ENCODE measurements at places on chromosomes 16 and 17.

- H3K27me3 ChIP-seq, result no peaks in the 10 kb centered on the region
- H3K36me3 ChIP-seq, result no peaks in the 10 kb centered on the region
- no peaks in the 10 kb centered on the region for H3K4me1 ChIP-seq
- DNase-seq, result no peak
Measured at GRCh38 chr17:45729294-45729907, 54.7 kb upstream of the CRHR1 start.

- H3K27me3 ChIP-seq, result no peaks in the 10 kb centered on the region
- no peaks in the 10 kb centered on the region for H3K4me1 ChIP-seq
Measured at GRCh38 chr17:64938925-64939474, 19.7 kb upstream of the LRRC37A3 start.

DNA sequence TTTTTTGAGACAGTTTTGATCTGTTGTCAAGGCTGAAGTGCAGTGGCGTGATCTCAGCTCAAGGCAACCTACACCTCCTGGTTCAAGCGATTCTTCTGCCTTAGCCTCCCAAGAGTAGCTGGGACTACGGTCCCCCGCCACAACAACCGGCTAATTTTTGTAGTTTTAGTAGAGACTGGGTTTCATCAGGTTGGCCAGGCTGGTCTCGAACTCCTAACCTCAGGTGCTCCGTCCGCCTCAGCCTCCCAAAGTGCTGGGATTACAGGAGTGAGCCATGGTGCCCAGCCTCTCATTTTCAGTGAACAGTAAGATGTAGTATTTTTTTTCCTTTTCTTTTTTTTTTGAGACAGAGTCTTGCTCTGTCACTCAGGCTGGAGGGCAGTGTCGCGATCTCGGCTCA, 7.8 kb downstream of the SUMO2 start:
- H3K4me3 ChIP-seq, result no peak overlapping the region
- peaks cover 4% of the 10 kb centered on the region for H3K4me1 ChIP-seq
- no peak overlapping the region for H3K27ac ChIP-seq
- no peaks in the 10 kb centered on the region for H3K27me3 ChIP-seq

- DNase-seq, result no peak
- no peaks in the 10 kb centered on the region for H3K4me1 ChIP-seq
Measured at GRCh38 chr17:72576289-72576759, 455.5 kb downstream of the SOX9 start.

GRCh38 chr16:20385844-20386832, 18.4 kb downstream of the PDILT start:
- no peaks in the 10 kb centered on the region for H3K36me3 ChIP-seq
- no peak overlapping the region for H3K27ac ChIP-seq
- peaks cover 3% of the 10 kb centered on the region for H3K4me1 ChIP-seq
- peak; percentile 58 for DNase-seq

- no peaks in the 10 kb centered on the region for H3K27me3 ChIP-seq
- DNase-seq, result no peak
- no peak overlapping the region for H3K27ac ChIP-seq
- H3K36me3 ChIP-seq, result no peaks in the 10 kb centered on the region
- no peak overlapping the region for H3K4me3 ChIP-seq
Measured at GRCh38 chr16:68227183-68227793, 8.6 kb downstream of the ESRP2 start.

GRCh38 chr17:34218748-34219147, 36.3 kb upstream of the CCL2 start:
- H3K36me3 ChIP-seq, result no peaks in the 10 kb centered on the region
- H3K4me1 ChIP-seq, result no peaks in the 10 kb centered on the region
- no peak overlapping the region for H3K27ac ChIP-seq
- H3K27me3 ChIP-seq, result no peaks in the 10 kb centered on the region

- no peak overlapping the region for H3K27ac ChIP-seq
- no peaks in the 10 kb centered on the region for H3K27me3 ChIP-seq
- DNase-seq, result no peak
Measured at GRCh38 chr17:6196355-6196754, 126.2 kb downstream of the WSCD1 start.

- H3K27me3 ChIP-seq, result no peaks in the 10 kb centered on the region
- H3K4me1 ChIP-seq, result no peaks in the 10 kb centered on the region
- no peak overlapping the region for H3K27ac ChIP-seq
- H3K4me3 ChIP-seq, result no peak overlapping the region
- no peaks in the 10 kb centered on the region for H3K36me3 ChIP-seq
- DNase-seq, result no peak
Measured at GRCh38 chr16:4142268-4142667, 26.0 kb upstream of the ADCY9 start.

DNA sequence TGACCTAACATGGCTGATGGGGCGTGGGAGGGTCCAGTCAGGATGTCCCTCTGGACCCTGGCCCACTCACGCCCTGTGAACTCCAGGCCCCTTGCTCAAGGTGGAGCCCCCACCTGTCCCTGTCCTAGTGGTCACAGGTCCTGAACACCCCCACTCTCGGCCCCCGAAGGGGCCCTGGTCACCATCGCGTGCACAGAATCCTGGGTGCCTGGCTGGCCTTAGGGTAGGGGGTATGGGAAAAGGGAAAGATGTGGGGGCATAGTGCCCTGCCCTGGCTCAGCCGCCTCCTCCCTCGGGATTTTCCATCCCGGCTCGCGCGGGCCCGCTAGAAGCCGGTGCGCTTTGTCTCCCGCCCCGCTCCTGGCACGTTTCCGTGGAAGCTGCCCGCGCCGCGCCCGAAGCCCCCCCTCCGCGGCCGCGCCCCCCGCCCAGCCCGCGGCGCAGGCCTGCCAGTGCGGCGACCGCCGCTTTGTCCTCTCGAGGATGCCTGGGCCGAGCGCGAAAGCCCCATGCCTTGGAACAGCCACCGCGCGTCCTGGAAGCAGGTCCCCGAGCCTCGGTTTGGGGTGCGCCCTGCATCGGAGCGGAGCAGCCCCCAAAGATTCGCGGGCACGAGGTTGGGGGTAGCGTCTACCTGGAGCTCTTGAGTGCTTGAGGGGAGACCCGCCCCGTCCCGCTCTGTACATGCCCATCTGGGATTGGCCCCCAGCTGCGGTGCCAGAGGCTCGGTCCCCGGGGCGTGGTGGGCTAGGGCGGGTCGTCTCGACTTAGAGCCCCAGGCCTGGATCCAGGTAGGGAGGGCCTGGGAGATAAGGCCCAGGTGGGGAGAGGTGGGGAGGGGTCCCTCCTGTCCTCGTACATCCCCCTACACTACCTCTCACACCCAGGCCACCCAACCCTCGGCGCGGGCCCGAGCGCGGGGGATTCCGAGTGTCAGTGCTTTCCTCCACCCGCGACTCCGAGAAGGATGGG, 1.3 kb downstream of the SMPD3 start:
- DNase-seq, result peak; percentile 38
- no peak overlapping the region for H3K27ac ChIP-seq
- H3K4me3 ChIP-seq, result no peak overlapping the region
- H3K36me3 ChIP-seq, result no peaks in the 10 kb centered on the region

DNA sequence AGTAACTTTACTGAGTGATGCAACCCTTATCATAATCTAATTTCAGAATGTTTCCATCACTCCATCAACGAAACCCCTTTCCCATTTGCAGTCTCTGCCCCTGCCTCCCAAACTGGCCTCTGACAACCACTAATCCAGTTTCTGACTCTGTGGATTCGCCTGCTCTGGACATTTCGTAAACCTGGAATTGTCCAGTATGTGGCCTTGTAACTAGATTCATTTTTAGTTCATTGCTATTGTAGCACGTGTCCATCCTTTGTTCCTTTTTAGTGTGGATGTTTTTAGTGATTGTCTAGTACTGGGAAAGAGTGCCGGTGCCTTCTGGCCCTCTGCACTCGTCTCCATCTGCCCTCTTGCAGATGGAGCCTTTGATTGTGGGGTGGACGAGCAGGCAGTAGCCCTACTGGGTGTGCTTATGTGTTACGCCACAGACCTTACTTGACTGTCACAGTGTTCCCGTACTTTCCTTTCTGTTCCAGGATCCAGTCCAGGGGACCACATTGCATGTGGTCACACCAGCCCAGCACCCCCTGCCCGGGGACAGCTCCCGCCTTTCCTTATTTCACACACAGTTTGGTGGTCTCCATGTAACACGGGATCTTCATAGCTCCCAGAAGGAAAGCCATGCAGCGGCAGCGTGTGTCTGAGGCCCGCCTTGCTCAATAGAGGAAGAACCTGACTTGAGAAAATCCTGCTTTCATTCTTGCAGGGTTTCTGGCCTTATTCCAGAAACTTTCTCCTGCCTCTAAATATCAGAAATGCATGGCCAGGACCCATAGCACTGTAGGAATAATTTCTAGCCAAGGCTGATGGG, 8.8 kb downstream of the KIAA0513 start:
- no peaks in the 10 kb centered on the region for H3K36me3 ChIP-seq
- H3K4me3 ChIP-seq, result no peak overlapping the region
- DNase-seq, result no peak
- no peaks in the 10 kb centered on the region for H3K4me1 ChIP-seq
- no peak overlapping the region for H3K27ac ChIP-seq
- H3K27me3 ChIP-seq, result no peaks in the 10 kb centered on the region

DNA sequence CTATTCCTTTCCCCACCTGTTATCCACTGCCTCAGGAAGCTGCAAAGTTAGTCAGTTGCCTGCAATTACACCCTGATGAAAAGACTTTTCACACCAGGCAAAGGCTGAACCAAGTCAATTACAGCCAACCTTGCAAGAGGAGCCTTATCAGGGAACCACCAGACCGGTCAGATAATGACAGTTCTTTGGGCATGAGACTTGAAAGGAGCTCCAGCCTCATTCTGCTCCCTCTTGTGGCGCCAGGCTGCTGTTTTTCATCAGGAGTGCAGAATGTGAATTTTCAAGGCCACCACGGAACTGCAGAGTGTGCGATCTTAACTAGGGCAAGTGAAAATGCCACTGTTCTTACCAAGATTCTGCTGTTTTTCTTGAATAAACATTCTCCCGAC, 22.5 kb downstream of the DNAI2 start:
- no peaks in the 10 kb centered on the region for H3K36me3 ChIP-seq
- no peaks in the 10 kb centered on the region for H3K27me3 ChIP-seq
- H3K27ac ChIP-seq, result no peak overlapping the region
- peaks cover 2% of the 10 kb centered on the region for H3K4me1 ChIP-seq

DNA sequence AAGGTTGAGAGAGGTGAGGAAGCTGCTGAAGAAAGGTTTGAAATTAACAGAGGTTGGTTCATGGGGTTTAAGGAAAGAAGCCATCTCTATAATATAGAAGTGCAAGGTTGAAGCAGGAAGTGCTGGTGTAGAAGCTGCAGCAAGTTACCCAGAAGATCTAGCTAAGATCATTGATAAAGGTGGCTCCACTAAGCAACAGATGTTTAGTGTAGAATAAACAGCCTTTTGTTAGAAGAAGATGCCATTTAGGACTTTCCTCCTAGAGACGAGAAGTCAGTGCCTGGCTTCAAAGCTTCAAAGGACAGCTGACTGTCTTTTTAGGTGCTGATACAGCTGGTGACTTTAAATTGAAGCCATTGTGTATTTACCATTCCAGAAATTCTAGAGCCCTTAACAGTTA, 29.3 kb downstream of the GOSR1 start:
- H3K4me3 ChIP-seq, result no peak overlapping the region
- no peaks in the 10 kb centered on the region for H3K27me3 ChIP-seq
- no peaks in the 10 kb centered on the region for H3K4me1 ChIP-seq
- H3K27ac ChIP-seq, result no peak overlapping the region

Measured in ovary (tissue), 10 donors.